ENCODE measurements at places on chromosomes 3 and 15.

DNA sequence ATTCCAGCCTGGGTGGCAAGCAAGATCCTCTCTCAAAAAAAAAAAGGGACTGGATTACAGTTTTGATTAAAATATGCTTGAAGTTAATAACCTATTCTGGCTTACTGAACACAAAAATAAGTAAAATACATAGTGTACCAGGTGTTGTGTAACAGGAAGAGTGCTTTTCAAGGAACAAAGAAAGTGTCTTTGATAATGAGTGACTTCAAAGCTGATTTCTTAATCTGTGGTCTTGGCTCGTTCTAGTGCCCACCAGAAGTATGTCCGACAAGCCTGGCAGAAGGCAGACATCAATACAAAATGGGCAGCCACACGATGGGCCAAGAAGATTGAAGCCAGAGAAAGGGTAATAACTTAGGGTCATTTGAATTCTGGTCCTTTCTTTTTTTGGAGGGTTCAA is 4.0 kb downstream of the RPL14 start:
- DNase-seq: no peak
- H3K27me3 ChIP-seq: no peaks in the 10 kb centered on the region
- H3K27ac ChIP-seq: peak overlapping the region; percentile 43
- peaks cover 69% of the 10 kb centered on the region for H3K36me3 ChIP-seq

- no peak overlapping the region for H3K27ac ChIP-seq
- no peak for DNase-seq
- no peaks in the 10 kb centered on the region for H3K4me1 ChIP-seq
- H3K36me3 ChIP-seq: no peaks in the 10 kb centered on the region
These were observed 50.0 kb upstream of the CDIN1 start for GRCh38 chr15:36529296-36530011.

DNA sequence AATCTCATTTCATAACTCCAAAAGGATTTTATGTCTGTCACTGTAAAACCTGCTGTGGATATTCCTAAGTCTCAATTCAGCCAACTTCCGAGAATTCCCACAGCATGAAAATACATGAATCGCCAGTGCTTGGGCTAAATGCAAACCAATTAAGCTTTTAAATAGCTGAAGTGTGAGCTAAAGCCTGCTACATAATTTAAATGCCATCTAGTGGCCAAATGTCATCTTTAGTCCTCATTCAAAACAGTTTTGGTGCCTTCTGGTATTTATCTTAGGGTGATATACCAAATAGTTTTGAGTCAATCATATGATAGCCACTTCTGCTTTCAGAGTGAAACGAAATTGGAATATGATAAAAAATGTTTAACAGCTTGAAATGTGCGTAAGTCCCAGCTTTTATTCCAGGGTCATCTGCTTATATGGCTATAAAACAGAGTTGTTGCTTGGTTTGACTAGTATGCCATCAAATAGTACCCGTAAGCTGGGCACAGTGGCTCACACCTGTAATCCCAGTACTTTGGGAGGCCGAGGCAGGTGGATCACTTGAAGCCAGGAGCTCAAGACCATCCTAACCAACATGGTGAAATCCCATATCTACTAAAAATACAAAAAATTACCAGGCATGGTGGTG is 41.8 kb upstream of the CCNL1 start:
- H3K27me3 ChIP-seq: no peaks in the 10 kb centered on the region
- DNase-seq: no peak
- no peaks in the 10 kb centered on the region for H3K36me3 ChIP-seq

GRCh38 chr3:31011380-31011779 is 116.9 kb upstream of the GADL1 start:
- H3K27me3 ChIP-seq: peaks cover 3% of the 10 kb centered on the region
- no peak overlapping the region for H3K27ac ChIP-seq
- DNase-seq: no peak
- no peak overlapping the region for H3K4me3 ChIP-seq
- H3K4me1 ChIP-seq: peaks cover 4% of the 10 kb centered on the region
- H3K36me3 ChIP-seq: no peaks in the 10 kb centered on the region

GRCh38 chr15:61685971-61686370 is 374.3 kb downstream of the VPS13C start:
- no peaks in the 10 kb centered on the region for H3K36me3 ChIP-seq
- no peak overlapping the region for H3K4me3 ChIP-seq
- no peak overlapping the region for H3K27ac ChIP-seq
- no peaks in the 10 kb centered on the region for H3K4me1 ChIP-seq
- no peaks in the 10 kb centered on the region for H3K27me3 ChIP-seq

DNA sequence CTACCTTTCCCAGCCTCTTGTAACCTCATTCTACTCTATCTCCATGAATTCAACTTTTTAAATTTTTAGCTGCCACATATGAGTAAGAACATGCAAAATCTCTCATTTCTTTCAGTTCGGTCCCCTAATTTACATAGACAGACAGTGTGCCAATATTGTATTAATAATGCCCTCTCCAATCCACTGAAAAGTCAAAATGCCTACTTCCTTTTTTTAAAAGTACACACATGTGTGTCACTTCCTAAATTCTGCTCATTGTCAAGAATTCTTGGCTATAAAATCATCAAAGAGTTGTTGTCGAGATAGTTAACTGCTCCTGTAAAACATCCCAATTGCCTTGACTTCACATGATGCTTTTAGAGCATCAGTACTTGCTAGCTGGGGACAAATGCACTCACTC is 84.2 kb upstream of the IL12A start:
- H3K27me3 ChIP-seq: peaks cover 11% of the 10 kb centered on the region
- DNase-seq: no peak
- no peak overlapping the region for H3K4me3 ChIP-seq
- H3K36me3 ChIP-seq: no peaks in the 10 kb centered on the region
- no peak overlapping the region for H3K27ac ChIP-seq

DNA sequence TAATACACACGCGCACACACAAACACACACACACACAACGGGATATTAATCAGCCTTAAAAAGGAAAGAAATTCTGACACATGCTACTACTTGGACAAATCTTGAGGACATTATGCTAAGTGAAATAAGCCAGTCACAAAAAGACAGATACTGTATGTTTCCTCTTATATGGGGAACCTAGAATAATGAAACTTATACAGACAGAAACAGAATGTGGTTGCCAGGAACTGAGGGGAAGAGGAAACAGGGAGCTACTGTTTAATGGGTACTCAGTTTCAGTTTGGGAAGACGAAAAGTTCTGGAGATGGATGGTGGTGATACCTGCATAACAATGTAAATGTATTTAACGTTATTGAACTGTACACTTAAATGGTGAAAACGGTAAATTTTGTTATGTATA is 20.2 kb downstream of the ICE2 start:
- no peak for DNase-seq
- H3K36me3 ChIP-seq: peaks cover 18% of the 10 kb centered on the region
- peaks cover 5% of the 10 kb centered on the region for H3K4me1 ChIP-seq
- H3K4me3 ChIP-seq: no peak overlapping the region
- H3K27me3 ChIP-seq: no peaks in the 10 kb centered on the region

DNA sequence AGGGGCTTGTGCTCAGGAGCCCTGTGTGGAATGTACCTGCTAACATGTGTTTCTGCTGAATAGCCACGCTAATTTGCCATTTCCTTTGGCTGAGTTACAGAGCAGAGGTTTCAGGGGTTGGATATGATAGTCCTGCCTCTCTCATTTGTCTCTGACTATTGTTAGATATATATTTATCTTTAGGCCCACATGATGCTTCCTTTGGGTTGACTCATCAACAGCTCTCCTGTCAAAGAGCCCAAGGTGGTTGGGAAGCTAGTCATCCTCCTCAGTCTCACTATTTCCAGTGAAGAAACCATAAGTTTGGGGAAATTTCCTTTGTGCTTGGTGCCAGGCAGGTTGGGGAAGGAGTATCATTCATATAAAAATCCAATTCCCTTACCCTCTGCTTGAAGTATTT is 1194.6 kb downstream of the ZPLD1 start:
- H3K4me1 ChIP-seq: no peaks in the 10 kb centered on the region
- H3K36me3 ChIP-seq: no peaks in the 10 kb centered on the region
- H3K27me3 ChIP-seq: no peaks in the 10 kb centered on the region
- no peak overlapping the region for H3K4me3 ChIP-seq
- H3K27ac ChIP-seq: no peak overlapping the region

DNA sequence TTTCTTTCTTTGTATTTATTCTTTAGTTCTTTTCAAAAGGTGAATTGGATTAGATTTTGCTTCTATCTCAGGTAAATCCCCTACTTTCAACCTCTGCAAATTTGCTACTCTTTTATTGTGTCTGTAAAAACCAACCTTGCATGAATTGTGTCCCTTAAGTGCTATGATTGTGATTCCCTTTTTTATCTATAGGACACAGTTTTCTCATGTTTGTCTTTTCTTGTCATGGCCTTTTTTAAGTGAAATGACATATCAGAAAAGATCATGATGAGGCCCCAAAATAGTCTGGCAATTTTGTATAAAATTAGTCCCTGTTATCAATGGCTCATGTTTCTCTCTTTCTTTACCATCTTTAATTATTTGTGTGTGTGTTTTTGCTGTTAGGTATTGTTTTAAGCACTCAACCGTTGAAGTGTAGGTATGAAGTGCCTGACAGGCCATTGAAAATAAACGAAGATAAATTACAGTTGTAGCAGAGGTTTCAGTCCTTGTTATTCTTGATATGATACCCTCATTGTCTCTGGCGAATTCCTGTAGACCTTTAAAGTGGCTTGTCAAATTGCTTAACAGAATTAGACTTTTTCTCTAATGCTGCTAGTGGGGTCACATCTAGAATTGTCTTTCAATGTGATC is 184.3 kb downstream of the UBE2E2 start:
- H3K27me3 ChIP-seq: no peaks in the 10 kb centered on the region
- H3K4me1 ChIP-seq: peaks cover 3% of the 10 kb centered on the region
- H3K36me3 ChIP-seq: no peaks in the 10 kb centered on the region
- no peak overlapping the region for H3K27ac ChIP-seq
- no peak overlapping the region for H3K4me3 ChIP-seq
- DNase-seq: no peak

DNA sequence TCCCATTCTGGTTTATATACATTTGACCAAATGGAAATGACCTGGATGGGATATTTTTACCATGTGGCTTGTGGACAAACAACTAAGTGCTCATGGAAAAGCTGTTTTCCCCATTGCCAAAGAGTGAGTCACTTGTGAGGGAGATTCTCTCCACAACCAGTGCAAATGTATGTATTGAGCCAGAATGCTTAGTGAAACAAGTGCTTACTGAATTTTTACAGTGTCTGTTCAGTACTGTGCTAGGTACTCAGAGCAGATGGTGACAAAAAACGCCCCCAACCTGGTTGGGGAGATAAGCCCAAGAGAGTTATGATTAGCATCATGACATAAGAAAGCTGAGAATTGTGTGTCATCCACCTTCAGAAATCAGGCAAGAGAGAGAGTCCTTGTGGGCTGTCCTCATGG is 2.3 kb downstream of the CHP1 start:
- H3K27ac ChIP-seq: no peak overlapping the region
- H3K27me3 ChIP-seq: peaks cover under 1% of the 10 kb centered on the region
- H3K4me3 ChIP-seq: no peak overlapping the region
- H3K4me1 ChIP-seq: peaks cover 37% of the 10 kb centered on the region

- no peaks in the 10 kb centered on the region for H3K27me3 ChIP-seq
- no peak overlapping the region for H3K4me3 ChIP-seq
- DNase-seq: no peak
- no peaks in the 10 kb centered on the region for H3K4me1 ChIP-seq
- H3K36me3 ChIP-seq: no peaks in the 10 kb centered on the region
These were observed 385.4 kb downstream of the PTPRG start for GRCh38 chr3:61946570-61947324.

GRCh38 chr15:40252438-40253166 is 13.7 kb downstream of the PAK6 start:
- H3K4me3 ChIP-seq: peak overlapping the region; percentile 73
- peaks cover 1% of the 10 kb centered on the region for H3K36me3 ChIP-seq
- H3K27me3 ChIP-seq: peaks cover 37% of the 10 kb centered on the region
- no peak overlapping the region for H3K27ac ChIP-seq
- peaks cover 12% of the 10 kb centered on the region for H3K4me1 ChIP-seq

DNA sequence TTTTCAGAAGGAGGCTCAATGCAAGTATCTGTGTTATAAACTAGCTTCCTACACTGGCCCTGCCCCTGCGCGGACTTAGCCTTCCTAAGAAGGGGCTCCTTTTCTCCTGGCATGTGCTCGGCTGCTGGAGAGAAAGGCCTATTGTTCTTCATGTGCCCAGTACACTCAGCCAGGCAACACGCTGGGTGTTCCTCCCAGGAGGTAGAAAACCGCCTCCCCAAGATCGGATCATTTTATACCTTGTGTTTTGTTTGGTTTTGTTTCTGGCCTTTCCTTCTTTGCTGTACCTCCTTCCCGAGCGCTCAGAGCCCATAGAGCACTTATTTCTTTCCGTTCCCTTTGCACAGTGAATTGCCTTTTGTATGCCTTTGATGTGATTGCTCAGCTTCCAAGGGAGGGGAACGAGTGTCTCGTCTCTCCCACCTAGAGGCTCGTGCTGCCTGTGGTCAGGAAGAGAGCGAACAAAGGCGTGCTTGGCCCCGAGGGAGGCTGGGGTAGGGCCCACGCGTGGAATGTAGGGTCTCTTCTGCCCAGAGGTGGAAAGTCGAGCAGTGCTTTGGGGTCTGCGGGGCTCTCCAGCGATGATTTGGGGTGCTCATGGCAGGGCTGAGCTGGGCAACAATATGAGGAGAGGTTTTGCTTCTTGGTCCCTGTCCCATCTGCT is 30.0 kb downstream of the CCNL1 start:
- peak overlapping the region; percentile 50 for H3K4me3 ChIP-seq
- H3K27me3 ChIP-seq: no peaks in the 10 kb centered on the region

- no peak overlapping the region for H3K27ac ChIP-seq
- no peak overlapping the region for H3K4me3 ChIP-seq
- no peaks in the 10 kb centered on the region for H3K36me3 ChIP-seq
- H3K4me1 ChIP-seq: no peaks in the 10 kb centered on the region
- no peaks in the 10 kb centered on the region for H3K27me3 ChIP-seq
- no peak for DNase-seq
These were observed 907.4 kb downstream of the FHIT start for GRCh38 chr3:60343831-60344230.
